Purkinje cell (primary cell): ENCODE measurements at places on chromosomes 4 and X. TPM values are rescaled to one million over a fixed set of nuclear protein-coding genes. Genes with fewer than 3 reads are reported as not detected.

Gene JCHAIN
- 0.34 TPM in 1 of 2 replicates, not detected in the other for polyA plus RNA-seq

Gene IL9R
- polyA plus RNA-seq: not detected in 2 replicates

Gene PAGE4
- polyA plus RNA-seq: not detected in 2 replicates

Gene BTC
- 0.97 TPM in 1 of 2 replicates, not detected in the other for polyA plus RNA-seq

Gene TRAM1L1
- polyA plus RNA-seq: 7.5 and 12.1 TPM in 2 replicates

Gene TMPRSS11A
- 0.60 and 1.2 TPM in 2 replicates for polyA plus RNA-seq

Gene MAGEA2
- polyA plus RNA-seq: not detected in 2 replicates

Gene AKAP14
- polyA plus RNA-seq: 0.51 and 4.3 TPM in 2 replicates

Gene LIMCH1
- polyA plus RNA-seq: 86.4 and 111 TPM in 2 replicates

Gene NOX1
- 0.13 and 0.38 TPM in 2 replicates for polyA plus RNA-seq

Gene IL3RA
- polyA plus RNA-seq: 1.1 TPM in 1 of 2 replicates, not detected in the other

Gene LRAT
- polyA plus RNA-seq: 15.0 and 25.2 TPM in 2 replicates

Gene CXorf58
- 0.19 TPM in 1 of 2 replicates, not detected in the other for polyA plus RNA-seq

Gene TMEM154
- 0.05 and 0.06 TPM in 2 replicates for polyA plus RNA-seq

Gene GPC4
- polyA plus RNA-seq: 0.48 and 0.97 TPM in 2 replicates

Gene CPE
- polyA plus RNA-seq: 852 and 876 TPM in 2 replicates

Gene KDM6A
- 3.9 and 5.5 TPM in 2 replicates for polyA plus RNA-seq

Gene USP17L15
- polyA plus RNA-seq: not detected in 2 replicates

Gene FGF2
- 2.6 and 3.2 TPM in 2 replicates for polyA plus RNA-seq

Gene CSN1S1
- polyA plus RNA-seq: not detected in 2 replicates

Gene EVC2
- 0.09 and 0.21 TPM in 2 replicates for polyA plus RNA-seq

Gene TRIM60
- polyA plus RNA-seq: not detected in 2 replicates

Gene QRFPR
- not detected in 2 replicates for polyA plus RNA-seq

Gene RHOXF2B
- 0.36 TPM in 1 of 2 replicates, not detected in the other for polyA plus RNA-seq

Gene TMEM31
- polyA plus RNA-seq: not detected in 2 replicates

Gene NPNT
- 0.55 TPM in 1 of 2 replicates, not detected in the other for polyA plus RNA-seq

Gene ANXA3
- 0.48 and 1.5 TPM in 2 replicates for polyA plus RNA-seq
